ENCODE measurements at places on chromosomes 3 and 15. TPM values are rescaled to one million over a fixed set of nuclear protein-coding genes. Genes with fewer than 3 reads are reported as not detected.

DNA sequence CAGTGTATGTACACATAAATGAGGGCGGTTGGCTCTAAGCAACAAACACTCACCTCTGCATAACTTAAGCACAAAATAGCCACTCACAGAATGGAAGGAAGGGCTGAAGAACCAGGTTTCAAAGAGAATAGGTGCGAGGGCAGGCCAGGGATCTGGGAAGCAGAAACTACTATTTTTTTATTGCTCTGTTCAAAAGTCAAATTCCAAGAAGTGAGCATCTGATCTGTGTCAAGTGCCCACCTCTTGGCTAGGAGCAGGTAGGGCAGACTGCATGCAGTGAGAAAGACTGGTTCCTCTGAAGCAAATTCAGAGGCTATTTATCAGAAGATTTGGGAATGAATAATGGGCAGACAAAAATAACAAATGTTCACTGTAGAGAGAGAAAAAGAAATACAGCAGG, 336.4 kb upstream of the CTNNB1 start:
- no peak for DNase-seq

DNA sequence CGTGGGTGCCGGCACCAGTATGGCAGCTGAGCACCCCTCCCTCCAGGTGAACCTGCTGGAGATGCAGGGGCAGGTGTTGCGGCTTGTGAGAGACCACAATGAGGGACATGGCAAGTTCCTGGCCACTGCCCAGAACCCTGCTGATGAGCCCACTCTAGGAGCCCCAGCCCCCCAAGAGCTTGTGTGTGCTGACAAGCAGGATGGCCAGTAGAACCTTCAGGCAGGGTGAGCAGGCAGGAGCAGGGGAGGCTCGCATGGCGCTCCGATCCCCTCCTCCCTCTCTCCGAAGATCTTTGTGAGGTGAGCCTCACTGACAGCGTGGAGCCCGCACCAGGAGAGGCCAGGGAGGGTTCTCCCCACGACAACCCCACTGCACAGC, 29.8 kb downstream of the NGRN start:
- peak; percentile 44 for DNase-seq

DNA sequence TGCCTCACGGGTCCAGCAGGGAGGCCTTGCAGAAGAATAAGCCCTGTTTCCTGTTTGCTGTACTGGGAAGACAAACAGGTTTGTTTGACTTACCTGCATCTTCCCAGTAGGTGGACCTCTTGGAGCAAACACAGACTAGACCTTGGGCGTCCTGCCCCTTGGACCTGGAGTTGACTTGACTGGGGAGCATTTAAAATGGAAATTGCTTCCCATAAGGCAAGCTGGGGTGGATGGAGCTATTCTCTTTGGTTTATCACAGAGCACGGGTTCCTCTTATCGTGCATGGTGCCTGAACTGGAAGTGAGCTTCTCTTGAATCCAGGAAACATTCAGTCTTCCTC, 151.4 kb downstream of the RPLP1 start:
- DNase-seq: peak; percentile 83

GRCh38 chr3:186589121-186589520, 18.6 kb downstream of the DNAJB11 start:
- DNase-seq: no peak

DNA sequence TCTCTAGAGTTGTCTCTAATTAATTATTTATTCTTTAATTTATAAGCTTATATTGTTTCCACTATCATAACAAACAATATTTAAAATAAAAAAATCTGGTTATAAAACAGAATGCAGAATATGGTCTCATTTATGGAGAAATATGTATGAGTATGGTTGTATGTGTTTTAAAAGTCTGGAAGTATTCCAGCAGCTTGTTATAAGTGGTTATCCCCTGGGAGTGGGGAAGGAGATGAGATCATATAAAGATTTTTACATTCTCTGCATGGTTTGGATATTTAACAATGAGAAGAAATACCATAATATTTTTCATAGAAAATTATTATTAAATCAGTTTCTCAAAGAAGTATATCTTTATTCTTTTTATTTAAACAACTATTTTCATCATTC, 135.4 kb upstream of the MB21D2 start:
- no peak for DNase-seq

GRCh38 chr3:153957421-153957820, 163.8 kb upstream of the ARHGEF26 start:
- DNase-seq: no peak

GRCh38 chr15:76286271-76286879, 24.9 kb downstream of the ETFA start:
- DNase-seq: no peak

ZBED2 gene
- not detected for total RNA-seq
